HT1080 (cell line): ENCODE measurements at places on chromosomes 4 and X.
A peak's percentile ranks its signal among the peaks of the same experiment; 100 is the strongest.

- DNase-seq = no peak
Measured at GRCh38 chr4:26713563-26714151, 129.8 kb downstream of the TBC1D19 start.

DNA sequence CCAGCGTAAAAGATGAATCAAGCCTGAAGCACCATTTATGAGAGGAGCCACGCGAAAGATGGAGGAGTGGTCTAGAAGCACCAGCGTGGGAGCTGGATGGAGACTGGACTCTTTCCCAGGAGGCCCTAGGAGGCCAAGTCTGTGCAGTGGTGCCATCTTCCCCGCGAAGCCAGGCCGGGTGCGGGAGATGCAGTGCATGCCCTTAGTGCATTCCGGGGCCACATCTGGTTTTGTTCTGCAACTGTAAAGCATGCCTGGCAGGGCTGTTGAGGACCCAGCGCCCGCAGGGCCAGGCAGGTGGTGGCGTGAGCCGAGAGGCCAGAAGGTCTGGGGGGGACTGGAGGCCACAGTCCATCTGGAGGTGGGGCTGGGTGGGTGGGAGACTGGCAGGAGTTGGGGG is 78.6 kb upstream of the ADRA2C start:
- DNase-seq = no peak

DNA sequence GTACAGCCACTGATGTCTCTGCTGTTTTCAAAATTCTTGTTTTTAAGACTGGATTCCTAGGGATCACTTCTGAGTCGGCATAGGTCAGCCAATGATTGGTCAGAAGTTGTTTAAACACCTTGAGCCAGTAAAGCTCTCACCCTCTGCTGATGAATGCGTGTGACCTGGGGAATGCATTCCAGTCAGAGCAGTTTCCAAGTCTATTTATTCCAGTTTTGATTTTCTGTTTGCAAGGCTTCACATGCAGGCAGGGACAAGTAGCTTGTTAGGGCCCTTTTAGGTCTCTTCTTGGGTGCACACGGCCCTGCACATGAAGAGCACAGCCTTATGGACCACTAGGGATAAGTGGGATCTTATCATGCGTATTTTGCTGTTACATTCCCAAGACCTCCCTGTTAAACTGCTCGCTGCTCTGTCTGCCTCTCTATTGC is 47.0 kb downstream of the KLHL15 start:
- no peak for DNase-seq

GRCh38 chr4:3826247-3827172 is 60.3 kb downstream of the ADRA2C start:
- DNase-seq = no peak

DNA sequence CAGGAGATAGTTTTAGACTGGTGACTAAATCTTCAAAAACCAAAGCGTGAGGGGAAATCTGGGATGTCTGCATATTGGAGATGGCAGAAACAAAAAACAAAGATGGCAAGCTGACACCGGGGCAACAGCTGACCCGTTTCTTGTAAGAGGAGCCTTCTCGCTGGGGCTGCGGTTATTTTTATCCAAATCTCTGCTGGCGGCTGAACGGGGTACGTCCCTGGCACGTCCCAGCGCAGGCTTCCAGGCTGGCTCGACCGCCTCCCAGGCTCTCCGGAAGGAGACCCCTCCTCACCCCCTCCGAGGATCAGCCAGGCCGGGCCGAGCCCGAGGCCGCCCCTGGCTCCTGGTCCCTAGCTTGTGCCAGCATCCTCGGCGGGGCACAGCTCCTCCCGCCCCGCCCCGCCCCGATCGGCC is 403 bp downstream of the SGCB start:
- peak; percentile 31 for DNase-seq

DNA sequence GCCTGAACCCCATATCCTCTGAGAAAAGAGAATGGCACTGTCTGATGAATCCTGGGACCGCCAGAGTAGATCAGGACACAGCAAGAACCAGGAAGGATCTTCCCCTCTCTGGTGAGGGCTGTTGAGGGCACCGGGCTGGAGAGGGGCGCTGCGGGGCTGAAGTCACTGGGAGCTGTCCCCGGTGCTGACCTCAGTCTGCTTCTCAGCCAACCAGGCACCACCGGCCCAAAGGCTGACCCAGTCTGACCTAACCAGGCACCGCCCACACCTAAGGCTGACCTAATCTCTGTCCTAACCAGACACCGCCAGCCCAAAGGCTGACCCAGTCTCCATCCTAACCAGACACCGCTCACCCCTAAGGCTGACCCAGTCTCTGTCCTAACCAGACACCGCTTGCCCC is 82.8 kb downstream of the CPZ start:
- peak; percentile 25 for DNase-seq

DNA sequence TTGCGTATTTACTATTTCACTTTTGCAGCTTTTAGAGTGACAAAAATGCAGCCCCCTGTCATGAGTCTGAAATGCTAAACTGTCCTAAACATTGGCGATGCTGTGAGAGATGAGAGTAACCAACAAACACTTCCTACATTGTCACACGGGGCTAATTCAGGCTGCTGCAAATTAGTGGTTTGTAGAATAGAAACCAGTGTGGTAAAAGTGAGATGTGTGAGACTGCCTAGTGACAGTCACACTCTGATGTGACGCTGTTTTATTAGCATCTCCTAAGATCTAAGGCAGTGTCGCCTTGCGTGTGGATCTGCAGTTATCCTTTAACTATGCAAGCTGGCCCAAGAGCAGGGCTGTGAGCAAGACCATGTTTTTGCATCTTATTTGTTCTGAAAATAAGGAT is 800.2 kb upstream of the TENM3 start:
- DNase-seq = no peak

GRCh38 chr4:69760455-69760854 is at the start of gene SULT1B1:
Gene SULT1B1, minus strand, starts transcription at chr4:69760620. Its CDS starts 5,403 bp downstream, at chr4:69755217.
- peak; percentile 46 for DNase-seq

DNA sequence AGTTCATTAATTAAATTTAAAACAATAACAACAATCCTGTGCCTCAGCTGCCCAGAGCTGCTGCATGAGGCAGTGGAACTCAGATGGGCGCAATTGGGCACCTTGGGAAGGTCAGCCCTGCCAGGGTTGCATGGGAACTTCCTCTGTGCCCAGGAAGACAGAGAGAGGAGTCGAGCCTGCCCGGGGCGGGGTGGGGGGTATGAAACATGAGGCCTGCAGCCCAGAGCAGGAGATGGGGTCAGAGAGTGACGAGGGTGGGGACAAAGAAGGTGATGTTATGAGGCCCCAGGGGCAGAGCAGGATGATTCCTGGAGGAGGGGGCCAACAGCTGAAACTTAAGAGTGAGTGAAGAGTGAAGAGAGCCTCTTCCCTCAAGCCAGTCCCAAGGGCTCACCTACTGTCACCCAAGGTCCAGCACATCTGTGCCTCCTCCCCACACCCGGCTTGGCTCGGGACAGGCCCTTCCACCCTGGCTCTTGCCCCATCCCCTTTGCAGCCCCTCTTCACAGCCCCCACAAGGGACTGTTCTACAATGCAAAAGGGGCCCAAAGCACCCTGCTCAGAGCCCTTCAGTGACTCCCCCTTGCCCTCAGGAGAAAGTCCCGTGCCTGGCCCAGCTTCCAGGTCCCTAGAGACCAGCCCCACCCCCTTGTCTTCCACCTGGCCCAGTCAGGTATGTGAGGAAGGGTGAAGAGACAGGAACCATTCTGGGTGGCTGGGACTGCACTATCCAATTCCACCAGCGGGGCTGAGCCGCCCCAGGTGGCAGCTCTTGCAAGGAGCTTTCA is 31.4 kb downstream of the HMX1 start:
- DNase-seq = no peak

DNA sequence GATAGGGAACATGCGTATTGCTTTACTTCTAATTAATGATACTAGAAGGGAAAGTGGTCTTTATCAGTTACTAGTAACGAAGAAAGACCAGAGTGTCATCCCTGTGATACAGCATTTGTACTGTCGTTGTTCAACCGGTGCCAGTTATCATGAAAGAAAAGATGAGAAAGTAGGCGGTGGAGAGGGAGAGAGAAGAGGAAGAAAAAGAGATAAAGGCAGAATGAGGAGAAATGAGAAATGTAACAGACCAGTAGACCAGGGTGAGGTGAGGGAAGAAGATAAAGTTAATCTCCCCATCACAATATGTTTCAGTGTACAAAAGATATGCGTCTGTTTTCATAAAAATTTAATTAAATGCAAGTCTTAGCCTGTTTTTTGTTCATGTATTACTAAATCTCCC is 135.2 kb upstream of the HPGD start:
- no peak for DNase-seq

DNA sequence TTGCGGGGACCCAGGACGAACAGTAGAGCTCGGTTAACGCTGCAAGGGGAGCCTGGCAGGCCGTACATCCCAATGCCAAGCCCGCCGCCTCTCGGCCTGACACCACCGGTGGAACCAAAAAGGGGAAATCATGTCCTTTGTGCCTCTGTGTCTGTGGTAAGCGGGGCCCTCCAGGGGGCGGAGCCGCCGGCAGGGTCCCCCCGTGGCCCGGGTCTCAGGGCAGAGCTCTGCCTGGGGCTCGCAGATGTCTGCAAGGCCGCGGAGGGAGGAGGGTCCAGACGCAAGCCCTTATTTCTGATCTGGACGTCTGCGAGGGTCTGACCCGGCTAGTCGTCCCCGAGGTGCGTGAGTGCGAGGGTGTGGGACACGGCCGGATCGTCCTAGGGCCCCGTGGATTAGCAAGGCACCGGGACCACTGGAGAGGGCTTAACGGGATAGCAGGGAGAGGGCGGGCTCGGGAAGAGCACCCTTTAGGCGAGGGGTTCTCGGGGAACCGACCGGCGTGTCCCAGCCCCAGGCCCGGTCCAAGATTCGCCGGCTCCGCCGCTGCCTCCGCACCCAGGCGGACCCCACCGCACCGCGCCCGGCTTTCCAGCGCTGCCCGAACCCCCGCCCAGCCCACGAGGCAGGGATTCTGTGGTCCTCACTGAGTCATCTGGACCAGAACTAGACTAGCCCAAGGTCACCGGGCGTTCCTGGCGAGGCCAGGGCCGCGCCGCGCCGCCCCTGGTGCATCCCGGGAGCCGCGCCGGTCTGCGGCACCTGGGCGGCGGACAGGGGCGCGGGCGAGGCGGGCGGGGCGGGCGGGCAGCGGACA is 863 bp upstream of the FAM193A start:
- no peak for DNase-seq

- DNase-seq = peak; percentile 46
Measured at GRCh38 chrX:67587946-67588624, 44.3 kb downstream of the AR start.

GRCh38 chr4:113738251-113738650 is 23.3 kb downstream of the CAMK2D start:
- DNase-seq = peak; percentile 38

GRCh38 chrX:151776181-151776731 is 41.7 kb downstream of the CNGA2 start:
- DNase-seq = no peak

DNA sequence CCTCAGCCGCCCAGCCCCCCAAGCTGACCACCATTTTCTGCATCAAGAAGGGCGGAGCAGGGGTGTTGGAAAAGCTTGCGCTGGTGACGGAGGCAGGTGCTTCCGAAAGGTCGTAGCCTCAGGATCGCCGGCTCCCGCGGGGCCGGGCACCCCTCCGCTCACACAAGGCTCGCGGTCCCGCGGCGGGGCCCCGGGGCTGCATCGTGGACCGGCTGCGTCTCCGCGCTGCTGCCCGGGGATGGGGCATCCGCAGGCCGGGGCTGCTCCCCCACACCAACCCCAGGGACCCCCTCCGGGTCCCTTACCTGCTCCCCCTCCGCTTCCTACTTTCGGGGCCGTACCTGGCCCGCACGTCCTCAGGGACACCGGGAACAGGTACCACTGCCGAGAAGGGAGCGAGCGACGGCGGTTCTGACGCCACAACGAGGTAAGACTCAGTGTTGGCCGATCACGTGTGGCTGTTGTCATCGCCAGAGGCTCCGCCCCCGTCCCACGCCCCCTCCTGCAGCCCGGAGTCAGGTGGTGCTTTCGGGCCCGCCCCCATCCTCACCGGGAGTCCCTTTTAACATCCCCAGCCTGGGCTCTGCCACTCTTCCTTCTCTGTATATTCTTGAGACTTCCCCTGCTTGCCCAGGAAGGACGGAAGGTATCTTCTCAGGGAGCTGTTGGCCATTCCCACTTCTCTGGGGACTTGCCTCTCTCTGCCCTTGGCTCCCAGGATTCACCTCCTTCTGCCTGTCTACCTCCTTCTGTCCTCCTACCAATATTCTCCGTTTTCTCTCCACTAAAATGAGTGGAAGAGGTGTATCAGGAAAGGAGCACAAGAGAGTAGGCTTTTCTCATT is at the start of gene BEX2:
Gene BEX2, minus strand, starts transcription at position 436 of the 844 bp plus-strand sequence. CDS start 1,014 bp downstream, outside the sequence.
- peak; percentile 51 for DNase-seq

DNA sequence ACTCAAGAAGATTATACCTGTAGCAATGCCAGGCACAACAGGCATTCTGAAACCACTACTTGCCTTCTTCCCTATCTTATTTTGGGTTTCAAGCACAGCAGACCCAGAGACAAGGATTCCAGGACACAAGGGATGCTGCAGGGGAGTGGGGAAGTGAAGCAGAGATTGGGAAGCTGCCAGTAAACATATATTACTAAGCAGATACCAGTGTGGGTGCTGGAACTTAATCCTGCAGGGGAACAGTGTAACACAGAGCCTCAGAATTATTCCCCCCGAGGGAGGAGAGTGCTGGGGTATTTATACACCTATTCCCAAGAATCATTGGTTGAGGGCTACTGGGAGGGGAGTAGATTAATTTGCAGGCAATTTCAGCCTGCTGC is 33.3 kb upstream of the MAML3 start:
- peak; percentile 21 for DNase-seq

DNA sequence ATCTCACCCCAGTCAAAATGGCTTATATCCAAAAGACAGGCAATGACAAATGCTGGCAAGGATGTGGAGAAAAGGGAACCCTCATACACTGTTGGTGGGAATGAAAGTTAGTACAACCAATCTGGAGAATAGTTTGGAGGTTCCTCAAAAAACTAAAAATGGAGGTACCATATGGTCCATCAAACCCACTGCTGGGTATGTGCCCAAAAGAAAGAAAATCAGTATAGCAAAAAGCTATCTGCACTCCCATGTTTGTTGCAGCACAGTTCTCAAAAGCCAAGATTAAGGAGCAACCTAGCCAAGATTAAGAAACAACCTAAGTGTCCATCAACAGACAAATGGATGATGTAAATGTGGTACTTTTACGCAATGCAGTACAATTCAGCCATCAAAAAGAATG is 70.7 kb downstream of the DCAF12L1 start:
- no peak for DNase-seq

DNA sequence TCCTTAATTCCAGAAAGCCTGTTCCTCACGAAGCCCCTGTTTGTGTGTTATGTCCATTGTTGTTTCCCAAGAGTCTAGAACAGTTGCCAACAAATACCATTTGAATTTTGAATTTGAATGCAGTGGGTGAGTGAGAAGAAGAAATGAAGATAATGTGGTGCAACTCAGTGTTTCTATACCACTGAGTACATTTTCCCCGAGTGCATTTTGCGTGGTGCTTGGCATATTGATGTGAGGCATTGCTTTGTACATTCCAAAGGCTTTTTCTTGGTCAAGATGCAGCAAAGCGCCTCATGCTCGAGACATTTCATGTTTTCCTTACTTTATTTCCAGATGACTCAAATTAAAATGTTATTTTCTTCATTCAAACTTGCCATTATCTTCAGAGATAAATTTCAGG is 253.1 kb upstream of the RPS6KA3 start:
- no peak for DNase-seq

- peak; percentile 32 for DNase-seq
Measured at GRCh38 chr4:87679449-87680169, 29.5 kb downstream of the DMP1 start.
